ENCODE measurements at places on chromosomes 12 and 14.

GRCh38 chr12:66683073-66683472, 4.2 kb upstream of the GRIP1 start:
- no peak for DNase-seq

DNA sequence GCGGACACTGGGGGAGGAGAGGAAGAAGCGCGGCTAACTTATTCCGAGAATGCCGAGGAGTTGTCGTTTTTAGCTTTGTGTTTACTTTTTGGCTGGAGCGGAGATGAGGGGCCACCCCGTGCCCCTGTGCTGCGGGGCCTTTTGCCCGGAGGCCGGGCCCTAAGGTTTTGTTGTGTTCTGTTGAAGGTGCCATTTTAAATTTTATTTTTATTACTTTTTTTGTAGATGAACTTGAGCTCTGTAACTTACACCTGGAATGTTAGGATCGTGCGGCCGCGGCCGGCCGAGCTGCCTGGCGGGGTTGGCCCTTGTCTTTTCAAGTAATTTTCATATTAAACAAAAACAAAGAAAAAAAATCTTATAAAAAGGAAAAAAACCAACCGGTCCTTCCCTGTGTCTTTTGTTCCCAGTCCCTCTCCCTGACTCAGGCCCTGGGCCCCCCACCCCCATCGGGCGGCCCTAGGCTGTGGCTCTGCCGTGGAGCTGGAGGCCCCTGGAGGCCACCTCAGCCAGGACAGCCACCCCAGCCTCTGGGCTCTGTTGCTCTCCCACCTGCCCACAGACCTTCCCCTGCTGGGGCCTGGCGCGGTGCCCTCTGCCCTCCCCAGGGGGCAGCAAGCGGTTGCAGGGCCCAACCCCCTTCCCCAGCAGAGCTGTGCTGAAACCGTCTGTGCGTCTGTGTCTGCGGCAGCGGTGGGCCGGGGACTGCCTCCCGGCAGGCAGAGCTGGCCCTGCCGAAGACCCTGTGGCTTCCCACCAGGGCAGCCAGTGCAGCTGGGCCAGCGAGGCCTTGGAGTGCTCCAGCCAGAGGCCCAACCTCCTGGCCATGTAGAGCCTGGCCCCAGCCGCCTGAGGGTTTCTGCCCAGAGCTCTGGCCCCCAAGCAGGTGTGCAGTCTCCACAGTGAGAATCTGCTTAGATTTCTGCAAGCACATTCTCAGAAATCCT, 4.0 kb upstream of the CRIP2 start:
- DNase-seq = no peak

GRCh38 chr12:113351089-113351488, 7.3 kb upstream of the PLBD2 start:
- DNase-seq = no peak

DNA sequence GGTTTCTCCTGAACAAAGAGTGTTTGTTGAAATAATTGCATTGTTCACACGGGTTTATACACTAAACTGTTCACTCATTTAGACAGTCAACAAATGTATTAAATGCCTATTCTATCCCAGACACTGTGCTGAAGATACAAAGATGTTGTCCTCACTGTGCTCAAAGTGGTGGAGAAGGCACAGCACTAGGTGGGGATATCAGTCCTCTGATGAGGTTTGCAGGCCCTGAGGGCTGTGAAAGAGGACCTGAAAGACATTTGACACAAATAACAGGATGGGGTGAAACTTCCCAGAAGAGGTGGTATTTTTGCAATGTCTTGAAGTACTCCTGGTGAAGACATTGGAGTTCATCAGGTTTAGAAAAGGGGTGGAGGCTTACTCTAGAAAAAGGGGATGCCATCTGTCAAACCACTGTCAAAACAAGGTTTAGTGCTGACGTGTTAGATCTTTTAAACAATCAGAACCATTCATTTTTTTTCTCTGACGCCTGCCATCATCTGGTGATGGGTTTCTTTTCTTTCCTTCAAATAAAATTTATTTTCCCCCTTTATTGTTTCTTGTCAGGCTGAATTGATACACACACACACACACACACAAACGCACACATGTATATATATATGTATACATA, 69.5 kb downstream of the ACSS3 start:
- DNase-seq = no peak

- no peak for DNase-seq
Observed at GRCh38 chr12:85029456-85029855, 6.6 kb downstream of the TSPAN19 start.

DNA sequence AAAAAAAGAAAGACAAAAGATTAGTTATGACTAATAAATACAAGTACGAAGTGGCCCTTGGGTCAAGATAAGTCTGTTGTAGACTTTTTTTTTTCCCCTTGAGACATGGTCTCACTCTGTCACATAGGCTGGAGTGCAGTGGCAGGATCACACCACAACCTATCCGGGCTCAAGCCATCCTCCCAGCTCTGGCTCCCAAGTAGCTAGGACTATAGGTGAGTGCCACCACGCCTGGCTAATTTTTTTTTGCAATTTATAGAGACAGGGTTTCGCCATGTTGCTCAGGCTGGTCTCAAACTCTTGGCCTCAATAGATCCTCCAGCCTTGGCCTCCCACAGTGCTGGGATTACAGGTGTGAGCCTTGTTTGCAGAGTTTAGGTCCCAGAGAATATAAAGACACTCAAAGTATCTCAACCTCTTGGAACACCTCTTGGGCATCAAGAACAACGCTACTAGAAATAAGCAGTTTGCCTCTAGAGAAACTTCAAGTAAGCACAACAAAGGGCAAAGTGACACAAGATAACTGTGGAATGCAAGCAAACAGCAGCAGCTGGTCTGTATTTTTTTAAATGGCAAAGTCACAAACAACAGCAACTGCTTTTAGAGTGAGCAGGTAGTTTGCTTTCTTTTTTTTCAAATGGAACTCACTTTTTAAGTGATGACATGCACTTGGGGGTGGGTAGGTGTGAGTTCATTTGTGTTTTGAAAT, 3.9 kb upstream of the MDM2 start:
- DNase-seq = no peak

DNA sequence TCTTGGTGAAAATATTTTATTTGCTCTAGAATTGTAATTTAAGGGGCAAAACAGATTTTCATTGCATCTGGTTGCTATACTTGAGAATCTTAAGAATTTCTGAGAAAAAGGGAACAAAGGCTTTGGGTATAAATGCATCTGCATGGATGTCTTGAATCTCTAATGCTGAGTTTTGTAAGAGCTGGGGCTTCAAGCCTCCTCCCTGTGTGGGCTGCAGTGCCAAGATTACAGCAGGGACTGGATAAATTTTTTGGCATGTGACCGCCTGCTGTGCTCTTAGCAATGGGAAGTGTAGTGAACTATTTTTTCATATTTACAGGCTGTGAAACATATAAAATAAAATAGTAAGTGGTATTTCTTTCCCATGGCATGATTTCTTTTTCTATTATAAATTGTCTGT, 70.0 kb downstream of the SLC38A6 start:
- DNase-seq = no peak

- DNase-seq = no peak
Observed at GRCh38 chr14:58647777-58648176, 10.0 kb downstream of the DACT1 start.

DNA sequence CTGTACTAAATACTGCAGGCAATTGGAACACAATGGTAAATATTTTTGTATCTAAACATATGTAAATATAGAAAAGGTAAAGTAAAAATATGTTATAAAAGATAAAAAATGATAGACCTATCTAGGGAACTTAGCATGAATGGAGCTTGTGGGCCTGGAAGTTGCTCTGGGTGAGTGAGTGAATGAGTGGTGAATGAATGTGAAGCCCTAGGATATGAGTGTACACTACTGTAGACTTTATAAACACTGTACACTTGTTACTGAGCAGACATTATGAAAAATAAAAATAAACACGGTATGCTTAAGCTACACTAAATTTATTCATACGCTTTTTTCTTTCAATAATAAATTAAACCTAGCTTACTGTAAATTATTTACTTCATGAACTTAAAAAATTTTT, 7.8 kb downstream of the FNTB start:
- DNase-seq = no peak

GRCh38 chr12:31618228-31619025, 27.5 kb upstream of the DENND5B start:
- no peak for DNase-seq

DNA sequence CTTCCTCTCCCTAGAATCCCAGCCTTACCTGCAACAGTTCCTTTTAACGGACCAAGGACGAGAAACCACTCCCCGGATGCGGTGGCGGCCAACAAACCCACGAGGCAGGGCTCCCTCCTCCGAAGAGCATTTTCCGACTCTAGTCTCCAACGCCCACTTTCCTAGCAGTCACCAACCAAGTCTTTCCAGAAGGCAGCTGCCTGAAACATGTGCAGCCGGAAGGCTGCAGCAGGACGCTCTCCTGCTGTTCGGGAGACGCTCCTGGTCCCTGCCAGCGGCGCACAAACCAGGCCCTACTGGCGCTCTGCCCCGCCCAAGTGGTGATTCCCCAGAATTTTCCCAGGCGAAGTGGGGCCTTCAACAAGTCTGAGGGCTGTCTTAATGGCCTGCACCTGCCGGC, 21.1 kb upstream of the ADAM20 start:
- peak; percentile 50 for DNase-seq

DNA sequence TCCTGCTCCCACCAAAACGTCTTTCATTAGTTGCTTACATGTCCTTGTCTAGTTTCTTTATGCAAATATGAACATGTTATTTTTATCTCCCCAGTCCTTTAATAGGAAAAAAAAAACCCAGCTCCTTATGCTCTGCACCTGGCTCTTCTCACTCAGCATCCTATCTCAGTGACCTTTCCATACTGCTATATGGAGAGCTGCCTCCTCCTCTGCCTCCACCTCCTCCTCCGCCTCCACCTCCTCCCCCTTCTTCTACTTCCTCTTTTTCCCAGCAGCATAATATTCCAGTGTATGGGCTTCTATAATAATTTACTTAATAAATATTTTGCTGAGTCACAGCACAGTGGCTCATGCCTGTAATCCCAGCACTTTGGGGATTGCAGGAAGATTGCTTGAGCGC, 31.5 kb downstream of the ABCB9 start:
- no peak for DNase-seq

- DNase-seq = peak; percentile 60
Observed at GRCh38 chr12:32390572-32391219, 8.7 kb upstream of the FGD4 start.

- DNase-seq = no peak
Observed at GRCh38 chr14:92657457-92658142, 90.8 kb downstream of the LGMN start.

- DNase-seq = no peak
Observed at GRCh38 chr14:54532111-54533012, 22.7 kb downstream of the CGRRF1 start.

- DNase-seq = no peak
Observed at GRCh38 chr14:64612021-64612380, 62.2 kb downstream of the PPP1R36 start.

GRCh38 chr12:116545144-116545543, 14.0 kb upstream of the MAP1LC3B2 start:
- DNase-seq = no peak

DNA sequence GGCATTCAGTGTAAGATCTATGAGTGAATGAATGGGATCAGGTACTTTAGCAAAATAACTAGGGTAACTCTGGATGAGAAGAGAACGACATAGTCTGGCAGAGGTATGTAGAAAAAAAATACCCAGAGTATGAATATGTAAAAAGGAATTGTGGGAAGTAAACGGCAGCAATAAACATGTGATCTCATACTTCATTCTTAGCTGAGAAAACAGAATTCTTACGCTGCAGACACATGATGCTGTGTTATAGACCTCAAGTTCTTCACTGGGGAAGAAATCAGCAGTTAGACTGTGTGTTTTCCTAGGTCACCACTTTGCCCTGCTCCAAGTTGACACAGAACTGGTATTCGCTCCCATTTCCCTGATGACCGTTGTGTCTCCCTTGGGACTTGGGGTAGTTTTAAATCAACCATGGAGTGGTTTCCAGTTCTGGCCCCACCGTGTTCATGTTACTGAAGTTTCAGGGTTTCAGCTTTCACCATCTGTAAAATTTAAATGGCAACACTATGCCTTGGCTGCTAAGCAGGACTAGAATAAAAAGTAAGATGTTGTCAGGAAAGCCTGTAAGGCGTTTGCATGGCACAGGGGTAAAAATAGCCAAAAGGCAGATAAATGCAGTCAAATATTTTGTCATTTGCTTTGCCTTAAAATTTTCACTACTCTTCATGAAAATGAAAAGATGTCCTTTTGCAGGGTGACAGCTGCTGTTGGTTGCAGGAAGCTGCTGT, 223.7 kb downstream of the PELI2 start:
- no peak for DNase-seq

GRCh38 chr12:52814710-52815155, 817 bp upstream of the KRT4 start:
- DNase-seq = no peak

DNA sequence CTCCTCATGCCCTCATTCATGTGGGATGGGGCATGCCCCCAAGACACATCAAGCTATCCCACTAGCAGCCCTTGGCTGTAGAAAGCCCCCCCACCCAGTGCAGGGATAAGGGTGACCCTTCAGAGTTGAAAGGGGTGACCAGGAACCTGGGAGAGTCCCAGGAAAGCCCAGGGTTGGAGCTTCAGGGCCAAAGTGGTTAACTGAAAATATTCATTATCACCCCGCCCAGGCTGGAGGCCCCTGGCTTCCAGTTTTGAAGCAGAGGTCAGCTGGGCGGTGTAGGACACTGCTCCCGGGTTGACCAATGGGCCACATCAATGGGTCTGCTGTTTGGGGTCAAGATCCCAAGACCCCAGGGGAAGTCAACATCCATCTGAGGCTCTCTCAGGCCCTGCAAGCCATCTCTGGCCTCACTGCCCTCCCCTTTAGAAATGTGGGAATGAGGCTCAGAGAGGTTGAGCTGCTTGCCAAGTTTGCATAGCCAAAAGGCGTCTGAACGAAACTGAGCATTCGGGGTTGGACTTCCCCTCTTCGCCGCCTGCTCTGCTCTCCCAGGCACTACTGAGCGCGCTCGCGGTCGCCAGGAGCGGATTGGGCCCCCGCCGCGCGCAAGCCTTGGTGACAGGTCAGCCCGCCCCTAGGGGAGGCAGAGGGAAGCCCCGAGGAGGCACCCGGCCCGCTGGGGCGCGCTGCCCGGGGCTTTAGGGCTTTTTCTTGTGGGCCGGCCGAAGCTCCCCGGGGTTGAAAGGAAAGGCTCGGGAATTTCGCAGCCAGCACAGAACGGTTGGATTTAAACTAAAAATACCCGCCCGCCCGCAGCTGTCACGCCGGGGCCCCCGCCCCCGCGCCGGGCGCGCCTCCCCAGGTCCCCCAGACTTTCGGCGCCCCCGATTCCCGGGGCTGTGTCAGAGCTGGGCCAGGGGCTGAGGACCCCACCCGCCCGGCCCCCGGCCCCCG, 576 bp downstream of the SYNE3 start:
- DNase-seq = peak; percentile 68

- no peak for DNase-seq
Observed at GRCh38 chr14:28813810-28814209, 47.2 kb downstream of the FOXG1 start.

- no peak for DNase-seq
Observed at GRCh38 chr14:54535126-54535525, 25.4 kb downstream of the CGRRF1 start.

Data from WTC11 (cell line).